BJ (cell line): ENCODE measurements at places on chromosomes 16 and 17.
A peak's percentile ranks its signal among the peaks of the same experiment; 100 is the strongest.

GRCh38 chr16:70685061-70685937 is 554 bp downstream of the MTSS2 start:
- no peak for DNase-seq

GRCh38 chr17:48153691-48154358 is 46.3 kb downstream of the SNX11 start:
- DNase-seq, result no peak

- no peak for DNase-seq
These were observed 56.2 kb upstream of the TEKT3 start for GRCh38 chr17:15397620-15398019.

DNA sequence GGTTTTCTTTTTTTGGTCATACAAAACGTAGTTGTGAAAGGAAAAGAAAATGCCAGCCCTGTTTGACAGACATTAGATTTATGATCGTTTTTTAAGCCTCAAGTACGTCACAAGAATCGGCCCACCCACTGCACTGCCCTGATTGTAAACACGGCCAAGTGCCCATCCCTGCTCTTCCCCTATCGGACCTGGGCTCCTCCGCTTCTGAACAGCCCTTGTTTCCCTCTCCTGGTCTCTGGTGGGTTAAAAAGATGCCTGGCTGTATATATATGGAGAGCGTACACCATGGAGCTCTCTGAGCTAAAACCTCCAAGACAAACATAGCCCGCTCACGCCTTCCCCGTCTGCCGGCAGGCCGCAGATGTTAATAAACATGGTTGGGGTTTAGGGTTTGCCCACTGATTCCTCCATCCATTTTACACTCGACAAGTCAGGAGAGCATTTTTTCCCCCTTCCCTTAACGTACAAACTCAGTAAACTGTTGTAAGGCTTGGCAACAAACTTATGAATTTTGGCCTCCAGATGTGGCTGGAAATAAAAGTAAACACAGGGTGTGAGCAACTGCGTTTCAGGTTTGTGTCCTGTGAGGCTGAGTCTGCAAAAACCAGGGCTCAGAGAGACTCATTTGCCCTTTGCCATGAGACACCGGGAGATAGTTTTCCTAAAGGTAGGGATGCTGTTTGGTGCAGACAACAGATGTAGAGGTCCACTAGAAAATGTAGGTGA is 325.9 kb downstream of the SOX9 start:
- no peak for DNase-seq

GRCh38 chr17:29645515-29646051 is 22.9 kb upstream of the CORO6 start:
- peak; percentile 82 for DNase-seq

DNA sequence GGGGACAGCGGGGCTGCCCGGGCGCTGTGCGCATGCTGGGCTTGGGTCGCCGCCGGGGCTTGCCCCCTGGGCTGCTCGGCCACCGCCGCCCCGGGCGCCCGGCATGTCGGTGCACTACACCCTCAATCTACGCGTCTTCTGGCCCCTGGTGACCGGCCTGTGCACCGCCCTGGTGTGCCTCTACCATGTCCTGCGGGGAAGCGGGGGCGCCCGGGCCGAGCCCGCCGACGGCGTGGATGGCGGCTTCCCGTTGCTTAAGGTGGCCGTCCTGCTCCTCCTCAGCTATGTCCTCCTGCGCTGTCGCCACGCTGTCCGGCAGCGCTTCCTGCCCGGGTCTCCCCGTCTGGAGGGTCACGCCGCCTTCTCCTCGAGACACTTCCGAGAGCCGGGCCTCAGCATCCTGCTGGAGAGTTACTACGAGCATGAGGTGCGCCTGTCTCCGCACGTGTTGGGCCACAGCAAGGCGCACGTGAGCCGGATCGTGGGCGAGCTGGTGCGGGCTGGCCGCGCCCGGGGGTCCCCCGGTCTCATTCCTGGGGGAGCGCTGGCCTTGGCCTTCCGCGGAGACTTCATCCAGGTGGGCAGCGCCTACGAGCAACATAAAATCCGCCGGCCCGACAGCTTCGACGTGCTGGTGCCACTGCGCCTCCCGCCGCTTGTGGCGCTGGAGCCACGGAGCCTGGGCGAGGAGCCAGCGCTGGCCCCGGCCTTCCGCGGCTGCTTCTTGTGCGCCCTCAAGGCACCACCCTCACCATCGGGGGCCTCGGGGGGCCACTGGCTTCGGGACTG is 789 bp downstream of the ITPRIPL2 start:
- no peak for DNase-seq

DNA sequence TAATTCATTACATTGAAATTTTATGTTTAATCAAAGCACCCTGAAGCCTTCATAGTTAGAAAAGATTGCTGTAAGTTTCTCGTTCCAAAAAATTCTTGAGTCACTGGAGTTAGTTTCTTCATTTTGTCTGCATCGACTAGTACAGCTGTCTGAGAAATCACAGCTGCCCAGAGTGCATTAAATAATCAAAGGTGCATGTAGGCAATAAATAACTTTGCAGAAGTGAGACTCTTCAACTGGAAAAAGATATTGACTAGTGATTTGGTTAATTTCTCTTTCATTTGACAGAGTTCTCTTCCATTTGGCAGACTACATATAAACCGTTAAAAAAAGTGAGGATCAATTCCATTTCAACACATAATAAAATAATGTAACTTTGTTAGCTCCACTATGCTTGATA is 234.0 kb downstream of the CNTNAP4 start:
- DNase-seq, result no peak

GRCh38 chr17:78107976-78108725 is 20.4 kb downstream of the TMC6 start:
- DNase-seq, result no peak

DNA sequence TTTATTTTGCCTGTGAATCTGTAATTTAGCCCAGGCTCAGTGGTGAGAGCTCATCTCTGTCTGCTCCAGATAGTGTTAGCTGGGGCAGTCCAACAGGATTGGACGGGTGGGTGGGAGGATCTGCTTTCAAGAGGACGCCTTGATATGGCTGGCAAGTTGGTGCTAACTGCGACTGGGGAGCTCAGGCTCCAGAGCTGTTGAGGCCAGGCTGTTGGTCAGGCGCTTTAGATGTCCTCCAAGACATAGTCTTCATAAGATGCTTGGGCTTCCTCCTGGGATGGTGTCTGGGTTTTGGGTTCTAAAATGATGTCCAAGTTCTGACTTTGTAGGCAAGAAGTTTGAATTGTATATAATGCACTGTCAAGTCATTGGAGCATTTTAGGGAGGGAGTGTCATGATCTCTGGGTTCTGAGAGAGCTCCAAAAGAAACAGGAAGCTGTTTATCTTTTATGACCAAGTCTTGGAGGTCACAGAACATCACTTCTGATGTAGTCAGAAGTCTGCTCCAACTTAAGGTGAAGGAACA is 12.8 kb upstream of the PCTP start:
- no peak for DNase-seq

DNA sequence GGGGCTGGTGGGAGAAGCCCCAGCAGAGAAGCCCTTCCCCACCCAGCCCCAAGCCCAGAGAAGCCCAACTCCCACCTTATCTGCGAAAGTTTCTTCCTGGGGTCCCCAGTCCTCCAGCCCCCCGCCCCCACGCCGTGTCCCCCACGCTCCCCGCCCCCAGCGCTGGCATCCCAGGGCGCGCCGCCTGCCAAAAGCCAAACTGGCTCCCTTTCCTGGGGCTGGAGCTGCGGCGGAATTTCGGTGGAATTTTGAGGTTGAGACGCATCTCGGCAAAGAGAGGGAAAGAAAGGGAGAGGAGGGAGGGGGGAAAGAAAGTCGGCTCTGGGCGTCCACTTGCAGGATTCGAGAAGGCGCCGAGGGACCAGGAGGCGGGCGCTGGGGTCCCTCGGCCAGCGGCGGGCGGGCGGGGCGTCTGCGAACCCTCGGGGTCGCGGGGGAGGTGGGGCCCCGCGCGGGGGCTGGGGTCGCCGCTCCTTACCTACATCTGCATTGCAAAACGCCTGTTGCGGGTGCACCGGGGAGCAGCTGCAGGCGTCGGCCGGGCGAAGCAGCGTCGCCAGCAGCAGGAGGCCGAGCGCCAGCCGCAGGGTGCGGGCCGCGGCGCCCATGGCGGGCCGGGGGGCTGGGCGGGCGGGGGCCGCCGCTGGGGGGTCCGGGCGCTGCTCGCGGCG is 571 bp downstream of the TIMP2 start:
- DNase-seq, result no peak

GRCh38 chr16:87678618-87679017 is 76.3 kb downstream of the JPH3 start:
- DNase-seq, result no peak

DNA sequence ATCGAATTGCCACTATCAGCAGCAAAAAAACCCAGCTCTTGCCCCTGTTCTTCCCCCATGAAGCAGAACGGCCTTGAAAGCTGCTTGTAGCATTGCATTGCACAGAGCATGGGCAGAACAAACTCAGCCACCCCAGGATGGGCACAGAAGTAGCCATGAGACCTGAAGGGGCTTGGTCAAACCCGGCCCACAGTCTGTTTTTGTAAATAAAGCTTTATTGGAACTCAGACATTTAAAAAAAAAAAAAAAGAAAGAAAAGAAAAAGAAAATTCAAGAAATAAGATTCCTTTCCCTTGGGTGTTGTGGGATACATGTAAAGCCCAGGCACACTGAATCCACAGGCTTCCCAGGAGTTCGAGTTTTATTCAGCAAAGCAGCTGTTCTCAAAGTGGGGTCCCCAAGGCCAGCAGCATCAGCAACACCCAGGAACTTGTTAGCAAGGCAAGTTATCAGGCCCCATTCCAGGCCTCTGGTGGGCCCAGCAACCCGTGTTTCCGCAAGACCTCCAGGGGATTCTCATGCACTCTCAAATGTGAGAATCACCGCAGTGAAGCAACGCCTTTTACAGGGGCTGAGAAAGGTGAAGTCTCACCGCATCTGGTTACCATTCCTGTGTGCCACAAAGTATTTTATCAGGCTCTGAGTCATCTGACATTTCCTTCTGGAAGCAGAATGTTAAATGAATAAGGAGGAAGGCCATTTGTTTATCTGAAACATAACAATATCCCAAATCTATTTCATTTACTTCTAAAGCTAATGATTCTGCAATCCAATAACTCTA is 108.2 kb downstream of the SLC39A11 start:
- peak; percentile 51 for DNase-seq

GRCh38 chr17:20805751-20806150 is 226.2 kb downstream of the CDRT15L2 start:
- no peak for DNase-seq

GRCh38 chr16:5918567-5919130 is 821.1 kb upstream of the EEF2KMT start:
- DNase-seq, result no peak

DNA sequence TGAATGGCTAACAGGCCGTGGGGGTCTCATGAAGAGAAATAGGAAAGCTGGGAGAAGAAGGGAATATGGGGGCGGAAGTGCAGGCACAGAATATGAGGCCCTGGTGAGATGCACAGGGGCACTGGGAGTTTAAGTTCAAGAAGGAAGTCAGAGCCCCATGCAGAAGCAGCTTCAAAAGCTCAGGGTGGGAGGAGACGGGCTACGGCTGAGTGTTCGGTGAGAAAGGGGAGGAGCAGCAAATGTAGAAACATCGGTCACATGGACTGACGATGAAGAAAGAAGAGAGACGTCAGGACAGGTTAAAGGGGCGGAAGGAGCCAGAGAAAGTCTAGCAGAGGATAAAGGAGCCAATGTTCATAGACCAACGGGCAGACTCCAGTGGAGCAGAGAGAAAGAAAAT is 204.5 kb upstream of the ZFHX3 start:
- DNase-seq, result no peak

DNA sequence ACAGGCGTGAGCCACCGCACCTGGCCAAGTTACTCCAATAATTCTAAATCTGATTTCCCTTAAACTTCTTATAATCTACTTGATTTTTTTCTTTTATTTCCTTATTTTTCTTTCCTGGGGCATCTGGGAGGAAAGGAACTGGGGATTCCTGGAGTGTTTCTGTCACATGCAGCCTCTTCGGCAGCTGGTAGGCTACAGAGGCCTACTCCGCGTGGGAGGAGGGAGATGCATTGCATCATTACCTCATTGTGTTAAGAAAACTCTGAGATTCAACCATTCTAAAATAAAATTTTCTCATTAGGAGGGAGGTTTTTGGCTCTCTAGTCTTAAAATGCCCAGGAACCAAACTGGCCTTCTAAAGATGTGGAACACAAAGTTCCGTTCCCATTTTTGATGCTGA is 64.0 kb downstream of the SOX9 start:
- no peak for DNase-seq

- no peak for DNase-seq
These were observed 116.4 kb upstream of the NLRP1 start for GRCh38 chr17:5700745-5701144.

- no peak for DNase-seq
These were observed 709 bp downstream of the RAB34 start for GRCh38 chr17:28716740-28717577.

DNA sequence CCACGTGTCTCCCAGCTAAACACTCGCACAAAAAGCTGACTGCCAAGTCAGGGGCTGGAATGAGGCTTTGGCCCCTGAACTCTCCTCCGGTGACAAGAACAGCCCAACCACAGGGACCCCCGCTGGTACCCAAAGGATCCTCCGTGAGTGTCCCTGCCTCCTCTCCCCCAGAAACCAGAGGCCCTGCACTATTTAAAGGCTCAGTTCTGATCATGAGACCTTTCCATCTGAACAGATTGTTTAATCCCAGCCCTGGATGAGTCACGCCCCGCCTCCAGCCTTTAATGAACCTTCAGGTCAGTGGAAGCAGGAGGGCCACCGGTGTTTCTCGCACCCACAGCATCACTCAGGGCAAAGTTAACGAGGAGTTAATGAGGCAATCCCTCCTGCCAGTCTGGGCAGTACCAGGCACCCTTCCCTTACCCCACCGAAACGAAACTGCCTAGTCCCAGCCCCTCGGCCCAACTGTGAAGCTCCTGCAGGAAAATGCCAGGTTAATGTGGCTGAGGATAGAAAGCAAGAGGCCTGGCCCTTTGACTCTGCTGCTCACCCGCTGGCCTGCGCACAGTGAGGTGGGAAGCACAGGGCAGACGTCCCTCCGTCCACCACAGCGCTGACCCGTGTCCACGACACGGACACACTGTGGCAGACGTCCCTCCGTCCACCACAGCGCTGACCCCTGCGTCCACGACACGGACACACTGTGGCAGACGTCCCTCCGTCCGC is 32.4 kb downstream of the TIMM22 start:
- DNase-seq, result no peak

- no peak for DNase-seq
These were observed 54.1 kb upstream of the ZC3H18 start for GRCh38 chr16:88515925-88516594.
